ENCODE measurements at places on chromosomes 3 and 15.
A peak's percentile ranks its signal among the peaks of the same experiment; 100 is the strongest.

GRCh38 chr3:10744098-10744465 is 71.9 kb upstream of the SLC6A11 start:
- DNase-seq, result peak; percentile 26

GRCh38 chr15:32119694-32120330 is 89.5 kb downstream of the CHRNA7 start:
- DNase-seq, result no peak

- no peak for DNase-seq
These were observed 29.3 kb downstream of the TMEM41A start for GRCh38 chr3:185469542-185469941.

DNA sequence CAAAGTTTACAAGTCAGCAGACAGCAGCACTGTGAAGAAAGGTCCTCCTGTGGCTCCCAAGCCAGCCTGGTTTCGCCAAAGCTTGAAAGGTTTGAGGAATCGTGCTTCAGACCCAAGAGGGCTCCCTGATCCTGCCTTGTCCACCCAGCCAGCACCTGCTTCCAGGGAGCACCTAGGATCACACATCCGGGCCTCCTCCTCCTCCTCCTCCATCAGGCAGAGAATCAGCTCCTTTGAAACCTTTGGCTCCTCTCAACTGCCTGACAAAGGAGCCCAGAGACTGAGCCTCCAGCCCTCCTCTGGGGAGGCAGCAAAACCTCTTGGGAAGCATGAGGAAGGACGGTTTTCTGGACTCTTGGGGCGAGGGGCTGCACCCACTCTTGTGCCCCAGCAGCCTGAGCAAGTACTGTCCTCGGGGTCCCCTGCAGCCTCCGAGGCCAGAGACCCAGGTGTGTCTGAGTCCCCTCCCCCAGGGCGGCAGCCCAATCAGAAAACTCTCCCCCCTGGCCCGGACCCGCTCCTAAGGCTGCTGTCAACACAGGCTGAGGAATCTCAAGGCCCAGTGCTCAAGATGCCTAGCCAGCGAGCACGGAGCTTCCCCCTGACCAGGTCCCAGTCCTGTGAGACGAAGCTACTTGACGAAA is 24.2 kb downstream of the STARD5 start:
- no peak for DNase-seq

DNA sequence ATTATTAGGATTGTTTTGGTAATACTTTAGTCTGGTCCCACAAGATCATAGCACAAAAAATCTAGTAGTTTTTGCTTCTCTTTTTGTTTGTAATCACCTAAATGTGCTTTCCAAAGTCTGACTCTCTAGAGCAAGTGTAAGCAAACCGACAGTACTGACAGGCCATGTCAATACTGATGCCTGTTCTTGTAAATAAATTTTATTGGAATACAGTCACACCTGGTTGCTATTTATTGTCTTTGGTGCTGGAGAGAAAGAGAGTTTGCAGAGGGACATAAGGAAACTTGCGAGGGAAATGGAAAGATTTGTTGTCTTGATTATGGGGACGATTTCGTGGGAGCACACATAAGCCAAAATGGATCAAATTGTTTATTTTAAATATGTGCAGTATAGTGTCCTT is 77.5 kb downstream of the NAALADL2 start:
- no peak for DNase-seq

GRCh38 chr3:16224325-16224724 is 40.4 kb downstream of the DPH3 start:
- DNase-seq, result no peak

DNA sequence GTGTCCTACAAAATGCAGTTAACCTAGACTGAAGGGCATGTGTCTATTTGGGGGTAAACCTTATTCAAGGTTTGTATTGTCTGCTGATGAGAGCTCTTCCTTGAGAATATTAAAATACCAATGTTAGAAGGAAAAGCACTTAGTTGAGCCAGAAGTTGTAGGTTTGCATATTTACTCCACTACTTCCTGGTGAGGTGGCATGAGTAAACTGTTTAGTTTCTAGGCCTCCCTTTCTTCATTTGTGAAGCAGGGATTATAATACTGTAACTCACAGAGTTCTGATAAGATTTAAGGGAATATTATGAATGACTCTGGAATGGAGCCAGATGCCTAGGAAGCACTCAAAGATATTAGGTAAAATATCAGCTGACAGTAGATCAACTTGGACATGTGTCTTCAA is 46.7 kb downstream of the CD200R1L start:
- DNase-seq, result peak; percentile 8

Data from PC-9 (cell line).